Upper lobe of right lung (tissue), 1 donor: ENCODE measurements at places on chromosomes 13 and 19. TPM values are rescaled to one million over a fixed set of nuclear protein-coding genes. Genes with fewer than 3 reads are reported as not detected.

The ZNF99 gene
- 0.09 TPM for total RNA-seq

The TNNI3 gene
- total RNA-seq: not detected

The TBXA2R gene
- total RNA-seq: 4.7 TPM

GRCh38 chr19:33947265-33947964 is 150.7 kb downstream of the KCTD15 start:
- no peak for DNase-seq

DNA sequence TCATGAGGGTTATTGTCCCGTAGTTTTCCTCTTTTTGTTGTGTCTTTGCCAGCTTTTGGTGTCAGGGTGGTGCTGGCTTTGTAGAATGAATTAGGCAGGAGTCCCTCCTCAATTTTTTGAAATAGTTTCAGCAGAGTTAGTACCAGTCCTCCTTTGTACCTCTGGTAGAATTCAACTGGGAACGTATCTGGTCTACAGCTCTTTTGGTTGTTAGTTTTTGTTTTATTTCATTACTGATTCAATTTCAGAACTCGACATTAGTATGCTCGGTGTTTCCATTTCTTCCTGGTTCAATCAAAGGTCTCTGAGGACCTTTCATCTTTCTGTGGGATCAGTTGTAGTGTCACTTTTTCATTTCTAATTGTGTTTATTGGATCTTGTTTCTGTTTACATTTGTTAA is 1237.0 kb upstream of the PCDH9 start:
- no peak for DNase-seq

GRCh38 chr19:39064405-39064804 is 19.8 kb upstream of the ACP7 start:
- no peak for DNase-seq

DNA sequence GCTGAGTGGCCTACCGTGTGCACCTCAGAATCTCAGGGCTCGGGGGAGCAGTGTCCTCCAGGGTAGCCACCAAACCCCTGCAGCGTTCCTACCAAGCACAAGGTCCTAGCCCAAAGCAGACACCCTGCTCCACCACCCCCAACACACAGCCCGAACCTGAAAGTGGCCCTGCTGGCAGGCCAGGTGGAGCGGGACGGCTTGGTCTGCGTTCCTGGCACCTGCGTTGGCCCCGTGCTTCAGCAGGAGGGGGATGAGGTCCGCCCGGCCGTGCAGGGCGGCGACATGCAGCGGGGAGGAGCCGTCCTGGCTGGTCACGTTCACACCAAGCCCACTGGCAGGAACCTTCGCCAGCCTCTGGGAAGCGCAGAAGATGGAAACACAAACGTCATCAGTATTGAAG is 26.5 kb downstream of the PDCD5 start:
- DNase-seq: peak; percentile 52

GRCh38 chr13:113849981-113850721 is 13.7 kb downstream of the GAS6 start:
- DNase-seq: no peak

GRCh38 chr19:23377276-23377675 is 18.0 kb downstream of the ZNF91 start:
- no peak for DNase-seq

- DNase-seq: no peak
Observed at GRCh38 chr19:13985771-13986347, 20.3 kb downstream of the RFX1 start.

DNA sequence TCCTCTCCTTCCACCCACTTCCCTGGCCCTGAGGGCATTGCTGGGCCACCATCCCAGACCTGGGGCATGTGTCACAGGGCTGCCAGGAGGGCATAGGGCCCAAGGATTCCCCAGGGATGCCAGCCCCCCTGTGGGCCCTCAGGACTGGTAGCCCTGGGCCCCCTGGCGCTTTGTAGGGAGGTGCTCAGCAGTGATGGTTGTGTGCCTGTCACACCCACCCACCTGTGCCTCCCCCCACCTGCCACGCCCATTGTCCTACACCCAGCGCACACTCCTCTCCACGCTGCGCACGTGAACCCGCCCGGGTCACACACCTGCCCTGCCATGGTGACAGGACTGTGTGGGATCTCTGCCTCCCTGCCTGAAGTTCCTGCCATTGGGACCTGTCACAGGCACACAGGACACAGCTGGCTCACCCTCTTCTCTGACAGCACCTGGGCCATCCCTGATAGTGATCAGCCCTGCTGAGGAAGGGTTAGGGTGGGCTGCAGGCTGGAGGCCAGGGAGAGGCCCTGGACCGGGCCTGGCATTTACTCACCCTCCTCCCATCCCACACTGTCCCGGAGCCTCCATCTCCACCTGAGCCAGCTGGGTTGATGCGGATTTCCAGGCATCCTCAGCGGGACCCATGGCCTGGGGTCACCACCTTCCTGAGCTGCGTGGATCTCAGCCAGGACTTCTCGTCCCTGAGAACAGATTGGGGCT is 23.9 kb downstream of the WTIP start:
- peak; percentile 44 for DNase-seq

DNA sequence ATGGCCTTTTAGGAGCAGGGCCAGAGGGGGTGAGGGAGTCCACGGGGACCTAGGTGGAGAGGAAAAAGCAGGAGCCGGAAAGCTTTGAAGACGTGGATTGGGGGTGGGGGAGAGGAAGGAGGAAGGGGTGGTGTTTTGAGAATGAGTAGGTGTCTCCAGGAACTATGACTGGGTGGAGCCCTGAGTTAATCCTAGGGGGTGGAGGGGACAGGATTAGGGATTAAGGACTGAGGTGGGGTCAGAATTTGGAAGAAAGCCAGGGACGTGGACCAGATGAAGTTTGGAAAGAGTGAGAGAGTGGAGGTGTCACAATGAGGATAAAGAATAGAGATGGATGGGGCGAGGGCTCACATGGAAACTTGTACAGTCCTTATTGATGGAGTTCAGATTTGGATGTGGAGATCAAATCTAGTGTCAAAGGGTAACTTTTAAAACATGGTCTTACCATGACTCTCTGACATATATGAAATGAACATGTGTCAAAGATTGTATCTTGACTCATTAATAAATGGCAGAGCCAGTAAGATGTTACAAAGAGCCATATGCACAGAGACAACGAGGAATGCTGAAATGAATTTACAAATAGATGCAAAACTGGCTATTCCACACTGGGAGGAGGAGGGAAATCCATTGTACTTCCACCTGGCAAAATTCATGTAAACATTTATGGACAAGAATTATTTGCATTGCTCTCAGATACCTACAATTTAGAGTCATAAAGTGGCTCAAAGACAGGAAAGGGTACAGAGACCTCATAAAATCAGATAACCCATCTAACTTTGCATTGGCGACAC is 1.7 kb upstream of the KLK13 start:
- no peak for DNase-seq

GRCh38 chr13:30091691-30092090 is 215.7 kb downstream of the KATNAL1 start:
- no peak for DNase-seq

DNA sequence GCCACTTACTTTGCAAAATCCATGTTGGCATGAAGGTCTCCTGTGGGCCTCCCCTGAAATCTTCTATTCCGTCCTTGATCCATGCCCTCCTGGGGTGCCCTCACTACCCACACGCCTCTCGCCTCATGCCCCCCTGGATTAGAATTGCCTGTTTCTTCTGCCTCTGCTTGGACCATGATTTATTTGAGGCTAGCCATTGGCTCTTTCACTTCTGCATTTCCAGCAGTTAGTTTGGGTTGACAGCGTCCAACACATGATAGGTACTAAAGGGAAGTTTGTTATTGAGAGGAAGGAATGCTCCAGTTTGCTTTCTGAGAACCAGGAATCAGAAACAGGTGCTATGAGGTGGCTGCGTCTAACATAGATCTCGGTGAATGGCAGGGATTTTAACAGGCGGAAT is 30.5 kb upstream of the TPTE2 start:
- DNase-seq: no peak

GRCh38 chr19:34925278-34925855 is 1.3 kb upstream of the ZNF30 start:
- DNase-seq: peak; percentile 63

- no peak for DNase-seq
Observed at GRCh38 chr13:93539914-93540313, 313.3 kb downstream of the GPC6 start.

- peak; percentile 76 for DNase-seq
Observed at GRCh38 chr19:3346677-3347353, 19.6 kb upstream of the NFIC start.

DNA sequence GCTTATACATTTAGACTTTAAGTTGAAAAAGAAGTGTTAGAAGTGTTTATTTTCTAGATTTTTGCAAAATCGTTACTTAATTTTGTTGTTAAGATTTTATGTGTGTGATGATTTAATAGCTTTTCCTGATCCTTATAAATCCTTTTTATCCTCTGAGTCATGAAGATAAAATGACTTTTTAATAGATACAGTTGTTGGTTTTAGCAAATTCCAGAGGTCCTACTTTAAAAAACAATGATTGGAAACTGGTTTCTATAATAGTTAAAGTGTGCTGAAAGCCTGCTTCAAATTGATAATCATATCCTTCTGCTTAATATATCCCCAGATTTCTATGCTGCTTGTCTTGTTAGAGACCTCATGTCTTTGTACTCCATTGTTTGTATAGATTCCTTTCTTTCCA is 39.0 kb downstream of the RNASEH2B start:
- no peak for DNase-seq

GRCh38 chr13:77779552-77780272 is 82.2 kb downstream of the SLAIN1 start:
- DNase-seq: no peak

DNA sequence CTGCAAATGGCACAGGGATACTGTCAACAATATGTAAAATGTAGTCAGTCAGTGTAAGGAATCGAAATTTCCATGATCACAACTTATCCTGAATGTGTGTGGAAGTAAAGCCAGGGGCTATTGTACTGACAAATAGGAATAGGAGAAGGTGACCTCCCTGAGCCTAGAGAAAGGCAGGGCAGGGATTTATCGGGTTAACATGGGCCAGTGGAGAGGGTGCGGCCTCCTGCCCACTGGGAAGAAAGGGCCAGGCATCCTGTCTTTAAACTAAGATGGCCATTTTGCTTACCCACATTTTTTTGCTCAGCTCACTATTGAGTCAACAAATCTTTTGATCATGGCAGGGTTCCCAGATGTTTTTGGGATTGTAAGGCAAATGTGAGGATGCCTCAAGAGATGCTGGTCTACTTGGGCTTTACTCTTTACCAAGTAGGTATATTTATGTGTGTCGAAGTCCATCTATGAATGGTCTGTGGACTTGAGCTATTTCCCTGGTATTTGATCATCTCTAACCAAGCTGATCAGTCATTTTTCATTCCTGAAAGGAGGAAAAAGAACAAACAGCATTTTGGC is 116.6 kb upstream of the RNF113B start:
- DNase-seq: no peak

- DNase-seq: no peak
Observed at GRCh38 chr19:33263325-33264023, 37.8 kb upstream of the SLC7A10 start.

DNA sequence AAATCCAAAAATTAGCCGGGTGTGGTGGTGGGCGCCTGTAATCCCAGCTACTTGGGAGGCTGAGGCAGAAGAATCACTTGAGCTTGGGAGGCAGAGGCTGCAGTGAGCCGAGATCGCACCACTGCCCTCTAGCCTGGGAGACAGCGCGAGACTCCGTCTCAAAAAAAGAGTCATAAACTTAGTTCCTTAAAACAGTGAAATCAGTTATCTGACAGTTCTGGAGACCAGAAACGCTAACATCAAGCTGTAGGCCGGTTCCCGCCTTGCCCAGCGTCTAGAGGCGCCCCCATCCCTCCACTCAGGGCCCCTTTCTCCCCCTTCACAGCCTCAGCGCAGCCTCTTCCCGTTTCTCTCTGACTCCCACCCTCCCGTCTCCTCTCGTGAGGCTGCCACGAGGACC is 11.9 kb downstream of the ADAT3 start:
- DNase-seq: no peak

DNA sequence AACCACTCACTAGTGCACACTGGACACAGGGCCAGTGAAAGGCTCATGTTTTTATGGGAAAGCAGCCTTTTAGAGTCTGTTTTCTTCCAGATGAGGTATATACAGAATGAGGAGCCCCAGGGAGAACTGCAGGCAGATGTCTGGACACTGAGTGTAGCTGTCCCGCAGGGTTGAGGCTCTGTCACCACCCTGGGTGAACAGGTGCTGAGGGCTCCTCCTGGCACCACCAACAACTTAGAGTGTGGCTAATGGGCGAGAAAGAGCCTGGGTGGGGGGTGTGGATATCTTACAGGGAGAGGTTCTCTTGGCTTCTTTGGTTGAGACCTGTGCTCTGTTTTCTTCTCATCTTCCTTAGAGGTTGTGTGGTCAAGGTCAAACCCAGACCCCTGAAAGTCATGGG is 202.1 kb upstream of the GPR12 start:
- no peak for DNase-seq

- no peak for DNase-seq
Observed at GRCh38 chr13:19604306-19604705, 29.2 kb upstream of the MPHOSPH8 start.
